ENCODE measurements at places on chromosomes 3 and 15.

- no peak for DNase-seq
Measured at GRCh38 chr15:68114356-68114755, 60.2 kb downstream of the PIAS1 start.

DNA sequence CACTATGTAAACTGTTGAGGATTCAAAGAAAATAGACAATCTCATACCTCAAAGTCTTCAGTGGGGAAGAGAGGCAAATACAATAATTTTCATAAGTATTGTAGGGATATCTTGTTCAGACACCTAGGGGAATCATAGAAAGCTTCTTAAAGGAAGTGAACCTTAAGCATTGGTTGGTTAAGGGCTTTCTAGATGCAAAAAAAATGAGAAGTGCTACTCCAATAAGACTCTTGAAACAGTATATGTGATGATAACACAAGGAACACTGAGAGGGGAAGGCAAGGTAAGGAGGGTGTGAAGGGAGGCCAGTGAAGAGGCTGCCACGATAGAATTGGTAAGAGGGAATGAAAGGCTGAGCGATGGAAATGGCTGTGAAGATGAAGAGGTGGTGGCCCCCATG, 104.1 kb downstream of the TPRG1 start:
- no peak for DNase-seq

DNA sequence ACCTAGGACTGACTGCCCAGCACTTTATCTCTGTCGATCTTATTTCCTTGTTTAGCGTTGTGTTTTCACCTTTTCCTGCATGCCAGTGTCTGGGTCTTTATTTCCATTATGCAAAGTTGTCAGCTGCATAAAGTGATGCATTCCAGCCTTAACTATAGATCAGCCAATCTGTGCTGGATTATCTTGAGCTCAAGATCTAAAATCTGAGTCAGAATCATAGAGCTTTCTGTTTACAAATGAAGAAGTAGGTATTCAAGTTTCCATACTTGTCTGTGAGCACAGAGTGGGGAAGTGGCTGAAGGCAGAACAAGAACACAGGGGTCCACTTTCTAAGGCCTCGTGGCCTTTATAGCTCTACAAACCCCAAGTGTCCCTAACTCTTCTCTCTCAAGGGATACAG, 82.4 kb upstream of the PLCL2 start:
- DNase-seq = no peak

GRCh38 chr15:70068783-70069565, 28.7 kb downstream of the TLE3 start:
- DNase-seq = no peak

- no peak for DNase-seq
Measured at GRCh38 chr15:63226155-63226883, 36.9 kb downstream of the RAB8B start.

- DNase-seq = no peak
Measured at GRCh38 chr3:38163117-38163840, 2.1 kb upstream of the OXSR1 start.

DNA sequence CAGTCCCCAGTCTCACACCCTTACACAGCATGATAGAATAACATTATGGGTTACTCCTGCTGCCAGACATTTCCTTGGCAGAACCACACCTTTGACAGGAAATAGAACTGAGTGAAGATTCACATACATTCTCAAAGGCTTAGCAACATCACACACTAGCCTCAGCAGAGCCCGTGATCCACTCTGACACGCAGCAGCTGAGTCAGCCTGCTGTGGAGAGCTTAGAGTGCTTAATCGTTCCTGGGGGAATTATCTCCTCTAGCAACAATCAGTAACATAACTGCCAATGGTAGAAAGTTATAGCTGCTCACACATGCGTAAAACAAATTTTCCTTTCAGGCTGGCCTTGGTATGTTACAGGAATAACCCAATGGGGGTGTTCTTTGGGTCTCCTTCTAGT, 382.1 kb downstream of the GAP43 start:
- no peak for DNase-seq

DNA sequence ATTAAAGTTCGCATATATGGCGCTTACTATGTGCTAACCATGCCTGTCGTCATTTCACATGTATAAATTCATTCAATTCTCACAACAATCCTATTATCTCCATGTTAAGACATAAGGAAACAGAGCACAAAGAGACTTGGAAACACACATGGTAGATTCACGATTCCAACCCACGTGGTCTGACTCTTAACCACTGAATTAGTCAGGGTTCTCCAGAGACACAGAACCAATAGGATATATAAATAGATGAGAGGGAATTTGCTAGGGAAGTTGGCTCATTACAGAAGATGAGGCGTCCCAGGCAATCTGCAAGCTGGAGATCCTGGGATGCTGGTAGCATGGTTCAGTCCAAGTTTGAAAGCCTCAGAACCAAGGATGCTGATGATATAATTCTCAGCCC, 765.3 kb downstream of the TBL1XR1 start:
- DNase-seq = no peak

- DNase-seq = no peak
Measured at GRCh38 chr3:37519661-37520060, 342.0 kb upstream of the CTDSPL start.

- DNase-seq = peak; percentile 31
Measured at GRCh38 chr15:70014860-70015490, 82.7 kb downstream of the TLE3 start.

DNA sequence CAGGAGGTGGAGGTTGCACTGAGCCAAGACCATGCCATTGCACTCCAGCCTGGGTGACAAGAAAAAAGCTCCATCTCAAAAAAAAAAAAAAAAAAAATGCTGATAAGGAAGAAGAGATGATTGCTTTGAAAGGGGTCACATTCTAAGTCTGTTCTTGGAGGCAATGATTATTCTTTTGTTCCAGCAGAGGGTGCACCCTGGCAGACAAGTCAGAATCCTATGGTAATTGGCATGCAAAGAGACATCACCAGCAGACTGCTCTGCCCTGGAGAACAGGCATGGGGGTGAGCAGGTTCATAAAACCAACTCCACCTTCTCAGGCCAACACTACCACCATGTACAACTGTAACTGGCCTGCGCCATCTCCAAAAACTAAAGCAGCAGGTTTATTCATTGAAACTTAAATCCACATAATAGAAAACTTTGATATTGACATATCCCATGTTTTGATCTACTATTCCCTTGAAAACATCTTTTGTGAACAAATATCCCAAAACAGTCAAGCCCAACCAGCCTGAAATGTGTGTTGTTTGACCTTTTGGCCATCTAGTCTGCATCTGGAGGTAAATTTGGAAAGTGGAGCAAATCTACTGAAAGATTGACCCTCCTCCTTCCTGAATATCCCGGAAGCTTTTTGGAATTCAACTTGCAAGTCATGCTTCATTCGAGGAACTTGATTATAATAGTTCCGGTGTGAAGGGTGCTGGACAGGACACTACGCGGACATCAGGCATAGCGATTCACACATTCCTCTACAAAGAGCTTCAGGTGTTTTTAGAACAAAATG, 100.3 kb downstream of the MECOM start:
- no peak for DNase-seq

- no peak for DNase-seq
Measured at GRCh38 chr15:63663906-63664305, 66.7 kb downstream of the FBXL22 start.

DNA sequence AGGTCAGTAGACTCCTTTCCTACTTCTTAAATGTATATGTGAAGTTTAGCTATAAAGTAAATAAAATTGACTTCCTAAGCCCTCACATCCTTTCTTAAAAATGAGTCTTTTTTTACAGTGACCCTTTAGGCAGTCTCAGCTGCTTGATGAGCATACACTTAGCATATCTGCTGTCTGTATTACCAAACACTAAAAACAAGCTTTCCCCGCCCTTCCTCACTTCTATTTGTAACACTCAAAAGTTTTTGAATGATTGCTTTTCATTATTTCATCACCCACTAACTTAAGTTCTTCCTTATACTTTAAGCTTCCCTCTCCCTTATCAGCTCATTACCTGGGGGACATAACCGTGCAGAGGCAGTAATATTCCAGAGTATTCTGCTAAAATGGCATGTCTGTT, 89.4 kb downstream of the PLOD2 start:
- no peak for DNase-seq

GRCh38 chr15:38520035-38520434, 44.6 kb downstream of the RASGRP1 start:
- no peak for DNase-seq

GRCh38 chr3:88150806-88151205, 1.0 kb downstream of the C3orf38 start:
- no peak for DNase-seq

DNA sequence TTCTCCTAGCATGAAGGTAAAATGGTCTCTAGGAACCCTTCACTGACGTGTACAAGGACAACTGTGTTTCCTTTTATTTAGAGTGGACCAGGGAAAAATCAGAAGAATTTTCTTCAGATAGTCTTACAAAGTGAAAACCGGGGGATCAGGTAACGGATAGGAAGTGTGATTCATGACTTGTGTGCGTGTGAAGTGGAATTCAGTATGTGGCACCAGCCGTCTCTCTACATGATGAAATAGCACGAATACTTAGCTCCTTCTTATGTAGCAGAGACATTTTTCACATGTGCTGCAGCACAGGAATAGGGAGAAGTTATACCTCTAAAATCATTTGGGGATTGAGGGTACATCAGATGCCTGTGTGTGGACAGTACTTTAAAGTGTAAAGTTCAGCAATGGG, 159.2 kb downstream of the MEX3B start:
- no peak for DNase-seq

DNA sequence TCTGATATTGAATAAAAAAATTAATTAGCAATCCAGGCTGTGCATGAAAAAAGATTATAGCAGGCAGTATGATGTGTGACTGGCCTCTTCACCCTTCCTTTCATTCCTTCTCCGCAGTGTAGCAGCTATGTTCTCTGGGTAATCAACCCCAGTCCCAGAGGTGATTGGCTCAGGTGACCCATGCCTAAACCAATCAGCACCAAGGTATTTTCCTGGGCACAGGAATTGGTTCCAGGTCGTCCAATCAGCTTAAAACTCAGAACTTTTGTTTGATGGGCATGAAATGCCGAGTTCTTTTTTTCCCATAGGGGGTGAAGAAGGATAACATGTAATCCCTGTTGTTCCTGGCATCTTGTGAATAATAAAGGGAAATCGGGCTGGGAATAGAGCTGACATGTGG, 5.8 kb upstream of the BNC1 start:
- no peak for DNase-seq

DNA sequence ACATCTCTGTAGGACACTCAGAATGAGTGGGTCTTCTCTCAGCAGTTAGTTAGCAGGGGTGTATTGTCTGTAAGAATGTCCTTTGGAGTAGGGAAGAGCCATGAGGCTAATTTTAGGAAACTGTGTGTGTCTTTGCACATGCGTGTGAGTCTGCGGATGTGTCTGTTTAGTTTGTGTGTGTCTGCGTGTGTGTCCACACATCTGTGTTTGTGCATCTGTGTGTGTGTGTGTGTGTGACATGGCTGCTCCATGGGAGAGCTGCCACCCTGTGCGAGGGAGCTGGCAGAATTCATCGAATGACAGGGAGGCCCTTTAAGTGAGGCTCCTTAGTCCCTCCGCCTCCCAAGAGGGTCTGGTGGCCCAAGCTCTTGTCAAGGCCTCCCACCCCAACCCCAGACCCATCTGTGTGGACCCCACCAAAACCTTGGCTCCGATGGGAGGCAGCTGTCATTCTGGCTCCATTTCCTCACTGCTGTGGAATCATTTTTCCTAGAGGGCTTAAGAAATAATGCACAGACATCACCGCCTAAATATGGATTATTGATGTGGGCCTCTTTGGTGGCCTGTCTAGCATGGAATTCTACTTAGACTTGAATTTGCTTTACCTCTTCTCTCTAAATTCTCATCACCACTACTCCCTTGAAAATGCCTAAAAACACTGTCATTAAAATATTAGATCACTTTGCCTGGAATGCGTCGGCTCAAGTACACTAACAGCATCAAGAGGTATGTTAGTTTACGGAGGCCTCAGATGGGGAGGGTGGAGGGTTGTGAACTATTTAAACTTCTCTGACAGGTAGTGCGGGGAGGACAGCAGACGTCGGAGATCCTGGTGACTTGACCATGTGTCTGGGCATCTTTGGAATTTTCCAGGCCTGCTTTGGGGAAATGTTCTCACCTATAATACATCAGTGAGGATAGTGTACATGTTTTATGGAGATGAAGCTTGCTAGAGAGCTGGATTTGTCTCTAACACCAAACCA, 9.4 kb downstream of the ESYT3 start:
- no peak for DNase-seq

DNA sequence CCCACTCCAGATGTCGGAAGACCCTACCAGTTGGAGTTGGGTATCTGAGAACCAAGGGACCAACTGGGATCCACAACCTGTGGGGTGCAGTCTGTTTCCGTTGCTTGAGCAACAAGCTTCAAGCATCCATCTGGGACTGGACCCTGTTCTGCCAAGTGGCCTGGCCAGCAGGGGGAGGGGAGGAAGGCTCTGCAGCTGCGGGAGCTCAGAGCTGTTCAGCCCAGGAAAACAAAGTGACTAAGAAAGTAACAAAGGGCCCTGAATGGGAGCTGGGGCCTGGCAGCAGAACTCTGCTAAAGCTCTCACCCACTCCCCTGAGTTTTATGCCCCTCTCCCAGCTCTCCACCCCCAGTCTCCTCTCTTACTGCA, 2.7 kb downstream of the TYRO3 start:
- DNase-seq = peak; percentile 48

- no peak for DNase-seq
Measured at GRCh38 chr15:58536414-58536813, 104.6 kb downstream of the LIPC start.

- no peak for DNase-seq
Measured at GRCh38 chr3:100185847-100186246, 71.5 kb upstream of the FILIP1L start.

DNA sequence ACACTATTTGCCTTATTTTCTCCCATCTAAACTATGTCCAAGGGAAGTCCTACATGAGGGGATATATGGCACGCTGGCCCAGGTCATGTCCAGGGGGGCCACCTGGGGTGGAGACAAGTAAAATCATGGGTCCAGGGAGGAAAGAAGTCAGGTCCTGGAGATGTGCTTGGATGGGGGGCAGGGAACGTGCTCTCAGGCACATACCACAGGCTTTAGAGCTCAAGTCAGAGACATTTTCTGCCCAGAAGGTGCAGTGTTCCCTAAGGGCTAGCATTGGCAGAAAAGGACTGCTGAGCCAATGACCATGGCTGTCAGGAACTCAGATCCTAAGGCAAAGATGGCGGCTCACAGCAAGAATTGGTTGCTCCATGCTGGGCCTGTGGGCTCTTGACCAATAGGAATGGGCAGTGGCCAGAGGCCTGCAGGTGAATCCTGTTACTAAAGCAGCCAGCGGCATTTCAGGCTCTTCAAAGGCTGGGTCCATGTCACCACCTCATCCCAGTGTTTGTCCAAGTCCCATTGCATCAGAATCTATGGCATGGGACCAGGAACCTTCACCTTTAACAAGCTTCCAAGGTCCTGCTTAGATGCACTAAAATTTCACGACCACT, 175.0 kb downstream of the RPLP1 start:
- no peak for DNase-seq

- no peak for DNase-seq
Measured at GRCh38 chr15:71455878-71456277, 340.6 kb downstream of the THSD4 start.

GRCh38 chr15:70379938-70380883, 282.5 kb upstream of the TLE3 start:
- DNase-seq = no peak

- DNase-seq = no peak
Measured at GRCh38 chr3:100103558-100104441, 10.5 kb downstream of the FILIP1L start.

GRCh38 chr15:67082007-67082536, 16.7 kb downstream of the SMAD3 start:
- DNase-seq = no peak
